ENCODE measurements at places on chromosomes 7 and 10. TPM values are rescaled to one million over a fixed set of nuclear protein-coding genes. Genes with fewer than 3 reads are reported as not detected.

GRCh38 chr7:70894799-70895198 is 237.1 kb upstream of the GALNT17 start:
- no peak for DNase-seq

DNA sequence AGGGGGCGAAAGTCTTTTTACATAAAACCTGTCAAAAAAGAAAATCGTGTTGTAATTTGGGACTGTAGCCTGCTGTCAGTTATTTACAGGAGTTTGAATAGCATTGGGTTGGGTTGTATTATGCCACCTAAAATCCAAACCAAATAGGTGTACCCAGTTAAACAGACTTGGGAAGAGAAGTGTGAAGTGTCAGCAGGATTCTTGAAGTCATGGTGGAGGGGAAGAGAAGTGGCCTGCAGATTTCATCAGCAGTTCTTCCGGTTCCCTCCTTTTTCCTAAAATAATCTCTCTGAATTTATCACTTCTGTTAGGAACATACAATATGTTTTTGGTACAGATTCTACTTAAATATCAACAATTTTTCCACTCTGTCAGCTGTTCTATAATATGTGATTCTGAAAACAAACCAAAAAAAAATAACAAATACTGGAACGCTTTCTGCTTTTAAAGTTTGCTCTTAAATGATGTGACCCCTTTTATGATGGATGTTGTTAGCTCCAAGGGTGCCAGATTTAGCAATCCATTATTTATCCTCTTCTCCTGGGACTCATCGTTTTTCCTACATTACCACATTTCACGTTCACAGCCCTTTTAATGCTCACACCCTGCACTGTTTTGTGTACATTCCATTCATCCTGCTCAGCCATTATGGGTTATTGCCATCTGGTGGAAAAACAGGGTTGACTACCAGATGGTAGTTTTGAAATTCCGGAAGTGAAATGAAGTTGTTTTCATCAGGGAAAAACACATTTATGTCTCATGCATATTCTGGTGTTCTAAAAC is 18.7 kb upstream of the ARHGAP12 start:
- DNase-seq, result peak; percentile 34

DNA sequence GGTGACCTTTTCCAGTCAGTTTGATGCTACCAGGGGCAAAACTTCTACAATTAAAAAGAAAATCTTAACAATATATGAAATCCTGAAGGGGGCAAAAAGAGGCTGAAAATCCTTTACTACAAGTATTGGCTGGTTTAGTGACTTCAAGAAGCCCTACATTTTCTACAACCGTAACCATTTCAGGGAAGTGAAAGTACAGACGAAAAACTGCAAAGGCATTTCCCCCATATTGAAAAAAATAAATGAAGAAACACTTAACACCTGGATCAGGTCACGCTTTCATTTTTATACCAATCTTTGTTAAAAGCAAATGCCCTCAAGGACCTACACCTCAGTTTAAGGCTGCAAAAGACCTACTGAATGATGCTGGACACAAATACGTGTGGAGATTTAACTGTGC is 38.6 kb downstream of the IL6 start:
- DNase-seq, result peak; percentile 85

- no peak for DNase-seq
Measured at GRCh38 chr10:30387646-30388243, 38.7 kb upstream of the MTPAP start.

- no peak for DNase-seq
Measured at GRCh38 chr7:151851782-151852181, 25.1 kb downstream of the PRKAG2 start.

DNA sequence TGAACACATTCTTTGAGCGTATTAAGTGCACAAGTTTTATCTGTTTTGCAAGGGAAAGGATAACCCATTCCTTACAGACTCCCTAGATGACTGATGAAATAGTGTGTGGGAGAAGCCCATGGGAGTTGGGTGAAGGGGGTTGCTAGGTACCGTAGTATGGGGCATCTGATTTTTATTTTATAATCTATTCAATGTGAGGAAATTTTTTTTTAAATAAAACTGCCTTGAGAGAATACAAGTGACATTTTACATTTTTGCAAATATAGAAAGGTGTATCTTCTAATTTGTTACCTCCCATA is 1.4 kb downstream of the BTAF1 start:
- no peak for DNase-seq

- peak; percentile 75 for DNase-seq
Measured at GRCh38 chr10:22321156-22321923, 441 bp downstream of the BMI1 start.

PDZD7 gene
- 1.8 TPM for total RNA-seq

SDHAF3 gene
- total RNA-seq, result 30.6 TPM
